ENCODE measurements at places on chromosomes 1 and 21. TPM values are rescaled to one million over a fixed set of nuclear protein-coding genes. Genes with fewer than 3 reads are reported as not detected.
A peak's percentile ranks its signal among the peaks of the same experiment; 100 is the strongest.

The CSMD2 gene
- 11.8 TPM for total RNA-seq

DNA sequence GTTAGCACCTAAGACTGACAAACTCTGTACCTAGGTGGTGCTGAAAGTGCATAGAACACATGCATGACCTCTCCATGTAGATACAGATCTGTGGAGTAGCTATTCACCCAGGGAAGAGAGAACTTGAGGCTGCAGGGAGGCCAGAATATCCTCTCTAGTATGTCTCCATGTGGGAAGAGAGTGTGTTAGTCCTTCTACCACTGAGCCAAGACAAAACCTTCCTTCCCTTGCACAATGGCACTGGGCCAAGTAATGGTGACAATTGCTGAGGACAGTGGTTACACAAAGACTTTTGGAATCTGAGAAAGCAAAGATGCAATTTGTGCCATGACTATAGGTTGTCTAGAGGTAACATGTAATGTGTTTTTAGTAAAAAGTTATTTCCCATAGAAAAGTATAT, 52.3 kb downstream of the C1orf198 start:
- DNase-seq: no peak

The IL19 gene
- total RNA-seq: not detected

- DNase-seq: peak; percentile 94
Measured at GRCh38 chr1:938088-938683, 14.5 kb downstream of the SAMD11 start.

The ADAM30 gene
- total RNA-seq: not detected

GRCh38 chr1:20483833-20484518, 2.0 kb downstream of the CAMK2N1 start:
- peak; percentile 43 for DNase-seq

DNA sequence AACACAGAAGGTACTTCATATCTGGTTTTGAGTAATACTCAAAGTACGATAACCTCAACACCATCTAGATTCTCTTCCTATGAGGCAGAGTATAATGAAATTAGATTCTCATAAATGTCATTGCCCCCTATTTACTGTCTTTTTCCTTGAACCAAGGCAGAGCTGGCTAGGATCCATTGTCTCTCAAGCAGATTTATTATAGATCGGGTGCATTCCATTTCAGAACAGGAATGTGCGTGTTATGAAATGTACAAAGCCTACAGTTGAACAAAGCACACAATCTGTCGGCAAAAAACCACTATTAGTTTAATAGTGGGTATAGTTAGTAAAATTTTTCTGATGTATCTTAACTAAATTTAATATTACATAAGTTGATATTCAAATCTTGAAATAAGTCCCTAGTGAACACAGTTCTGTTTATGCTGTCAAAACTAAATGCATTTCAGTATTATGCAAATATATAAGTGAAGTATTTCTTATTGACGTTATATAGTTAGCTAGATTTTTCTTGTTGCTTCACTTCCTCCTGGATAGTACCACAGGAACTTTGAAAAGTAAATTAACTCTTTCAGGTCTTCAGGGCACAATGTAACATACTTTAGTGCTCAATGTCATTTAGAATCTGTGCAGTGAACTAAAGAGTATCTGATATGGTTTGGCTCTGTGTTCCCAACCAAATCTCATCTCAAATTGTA, 92.1 kb downstream of the DDAH1 start:
- peak; percentile 52 for DNase-seq

GRCh38 chr1:61255358-61255703, 173.0 kb downstream of the NFIA start:
- DNase-seq: no peak

GRCh38 chr1:221022331-221022730, 143.1 kb downstream of the HLX start:
- DNase-seq: peak; percentile 38

The RAP1A gene
- total RNA-seq: 68.7 TPM

DNA sequence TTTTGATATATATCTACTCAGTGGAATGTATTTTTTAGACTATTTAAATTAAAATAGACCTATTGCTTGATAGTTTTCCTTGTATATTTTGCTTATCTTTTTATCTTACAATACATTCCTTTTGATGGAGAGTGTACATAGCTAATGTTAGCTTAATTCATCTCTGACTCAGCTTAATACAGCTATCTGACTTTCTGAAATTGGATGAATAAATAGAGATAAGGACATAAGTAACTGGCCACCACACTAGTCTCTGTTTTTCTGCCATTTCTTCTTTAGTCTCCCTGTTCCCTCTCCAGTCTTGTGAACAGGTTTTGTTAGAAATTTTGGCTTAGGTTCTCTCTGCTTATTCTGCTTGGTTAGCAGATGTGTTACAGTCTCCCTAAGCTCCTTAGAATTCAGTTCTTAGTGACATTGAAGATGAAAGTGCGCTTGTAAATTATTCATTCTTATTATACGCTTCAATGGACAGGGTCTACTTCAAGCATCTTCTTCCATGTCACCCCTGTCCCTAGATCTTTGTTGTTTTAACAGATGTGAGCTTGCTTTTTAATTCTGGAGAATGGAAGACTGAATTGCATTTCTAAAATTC, 59.6 kb downstream of the XPR1 start:
- peak; percentile 8 for DNase-seq

DNA sequence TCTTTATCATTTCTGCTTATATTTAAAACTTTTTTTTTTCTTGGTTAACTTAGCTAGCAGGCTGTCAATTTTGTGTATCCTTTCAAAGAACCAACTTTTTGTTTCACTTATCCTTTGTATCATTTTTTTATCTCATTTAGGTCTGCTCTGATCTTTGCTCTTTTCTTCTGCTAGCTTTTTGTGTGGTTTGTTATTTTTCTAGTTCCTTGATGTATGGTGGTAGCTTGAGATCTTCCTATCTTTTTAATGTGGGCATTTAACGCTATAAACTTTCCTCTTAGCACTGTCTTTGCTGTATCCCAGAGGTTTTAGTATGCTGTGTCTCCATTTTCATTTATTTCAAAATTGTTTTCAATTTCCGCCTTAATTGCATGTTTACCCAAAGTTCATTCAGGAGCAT, 36.5 kb downstream of the FOXJ3 start:
- no peak for DNase-seq

The CCDC185 gene
- total RNA-seq: not detected

DNA sequence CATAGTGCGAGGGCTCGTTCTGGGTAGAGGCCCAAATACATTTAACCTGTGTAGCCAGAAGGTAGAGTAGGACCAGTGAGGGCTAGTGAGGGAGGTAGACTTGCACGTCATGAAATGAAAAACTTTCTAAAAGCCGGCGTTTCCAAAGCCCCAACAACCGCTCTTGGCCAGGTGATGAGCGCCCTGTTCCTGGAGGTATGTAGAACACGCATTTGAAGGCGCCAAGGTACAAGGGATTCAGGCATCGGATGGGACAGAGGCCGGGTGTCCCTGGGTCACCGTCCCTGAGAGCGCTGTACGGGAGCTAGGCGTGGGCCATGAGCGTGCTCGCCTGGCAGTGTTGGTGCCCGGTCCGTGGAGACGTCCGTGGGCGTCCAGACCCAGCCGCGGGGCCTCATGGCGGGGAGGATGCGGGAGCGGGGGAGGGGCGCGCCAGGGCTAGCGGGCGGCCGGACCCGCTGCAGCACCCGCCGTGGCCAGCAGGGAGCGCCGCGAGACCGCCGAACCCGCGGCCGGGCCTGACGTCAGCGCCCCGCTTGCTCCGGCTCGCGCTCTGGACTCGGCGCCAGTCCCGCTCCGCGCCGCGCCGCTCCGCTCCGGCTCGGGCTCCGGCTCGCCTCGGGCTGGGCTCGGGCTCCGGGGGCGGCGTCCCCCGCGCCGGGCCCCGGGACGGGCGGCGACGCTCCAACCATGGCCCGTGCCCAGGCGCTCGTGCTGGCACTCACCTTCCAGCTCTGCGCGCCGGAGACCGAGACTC, at the start of gene PTPRU:
PTPRU (plus strand) TSS at position 568 of the 757 bp plus-strand sequence; CDS start at position 691, 123 bp downstream.
- DNase-seq: peak; percentile 58

The MIXL1 gene
- total RNA-seq: not detected

- DNase-seq: no peak
Measured at GRCh38 chr1:93136445-93136844, 43.8 kb downstream of the TMED5 start.

GRCh38 chr1:177366091-177366490, 195.3 kb downstream of the BRINP2 start:
- DNase-seq: no peak

DNA sequence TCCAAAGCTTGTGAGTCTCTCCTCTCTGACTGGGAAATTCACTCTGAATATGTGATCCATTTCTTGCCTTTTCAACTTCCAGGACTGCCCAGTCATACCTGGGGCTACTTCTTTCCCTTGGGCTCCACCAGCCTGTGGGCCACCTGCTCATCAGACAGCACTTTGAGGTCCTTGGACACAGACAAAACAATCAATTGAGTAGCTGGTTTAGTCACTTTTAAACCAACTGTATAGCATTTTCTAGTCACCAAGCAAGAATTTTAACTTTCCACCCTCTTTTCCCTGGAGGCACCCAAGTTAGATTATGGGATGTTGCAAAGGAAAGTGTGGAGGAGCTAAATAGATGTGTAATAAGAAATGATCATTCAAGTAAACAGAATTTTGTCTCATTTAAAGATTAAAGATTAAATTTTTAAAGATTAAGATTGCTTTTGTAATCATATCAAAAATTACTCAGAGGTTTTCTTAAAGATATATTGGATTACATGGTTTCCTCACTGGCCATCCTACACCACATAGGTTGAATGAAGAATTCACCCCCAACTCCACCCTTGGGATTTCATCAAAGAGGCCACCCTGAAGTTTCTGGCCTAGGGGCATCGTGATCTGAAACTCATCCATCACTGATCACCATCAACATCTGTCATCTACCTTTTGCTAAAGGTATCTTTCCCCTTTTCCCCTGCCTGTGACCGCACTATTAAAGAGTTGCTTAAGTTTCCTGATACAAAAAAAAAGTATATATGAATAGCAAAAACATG, 219.2 kb upstream of the NR5A2 start:
- DNase-seq: peak; percentile 65

- peak; percentile 41 for DNase-seq
Measured at GRCh38 chr1:87117761-87118368, 203.4 kb downstream of the HS2ST1 start.

DNA sequence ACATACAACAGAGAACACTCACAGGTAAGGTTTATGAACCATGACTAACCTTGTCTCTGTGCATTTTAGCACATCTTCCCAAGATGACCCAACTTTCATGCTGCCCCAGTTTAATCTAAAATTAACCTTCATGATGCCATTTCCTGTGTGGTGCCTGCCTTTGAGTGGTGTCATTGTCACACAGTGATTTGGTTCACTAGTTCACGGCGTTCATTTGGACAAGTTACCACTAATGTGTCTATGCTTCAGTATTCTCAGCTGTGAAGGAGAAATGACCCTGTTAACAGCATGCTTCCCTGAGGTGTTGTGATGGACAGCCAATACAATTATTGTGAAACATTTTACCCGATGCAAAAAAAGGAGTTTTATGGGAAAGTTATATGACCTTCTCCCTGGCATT, 693.1 kb downstream of the RWDD3 start:
- DNase-seq: no peak

- peak; percentile 76 for DNase-seq
Measured at GRCh38 chr1:150528196-150528595, 12.6 kb downstream of the FALEC start.

DNA sequence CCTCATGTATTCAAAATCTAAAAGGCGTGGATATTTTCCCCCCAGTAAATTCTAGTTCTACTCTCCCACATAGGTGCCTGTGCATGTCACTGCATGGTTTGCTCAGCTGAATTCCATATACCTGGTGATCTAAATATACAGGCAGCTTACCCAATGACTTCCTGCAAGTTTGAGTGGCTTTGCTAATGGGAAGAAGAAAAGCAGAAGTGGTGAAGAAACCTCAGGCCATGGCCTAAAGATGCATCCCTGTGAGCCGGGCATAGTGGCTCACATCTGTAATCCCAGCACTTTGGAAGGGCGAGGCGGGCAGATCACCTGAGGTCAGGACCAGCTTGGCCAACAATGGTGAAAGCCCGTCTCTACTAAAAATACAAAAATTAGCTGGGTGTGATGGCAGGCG, 11.5 kb downstream of the SLC44A3 start:
- DNase-seq: no peak

The LRRC71 gene
- total RNA-seq: not detected

GRCh38 chr1:81547912-81548303, 252.8 kb upstream of the ADGRL2 start:
- no peak for DNase-seq

DNA sequence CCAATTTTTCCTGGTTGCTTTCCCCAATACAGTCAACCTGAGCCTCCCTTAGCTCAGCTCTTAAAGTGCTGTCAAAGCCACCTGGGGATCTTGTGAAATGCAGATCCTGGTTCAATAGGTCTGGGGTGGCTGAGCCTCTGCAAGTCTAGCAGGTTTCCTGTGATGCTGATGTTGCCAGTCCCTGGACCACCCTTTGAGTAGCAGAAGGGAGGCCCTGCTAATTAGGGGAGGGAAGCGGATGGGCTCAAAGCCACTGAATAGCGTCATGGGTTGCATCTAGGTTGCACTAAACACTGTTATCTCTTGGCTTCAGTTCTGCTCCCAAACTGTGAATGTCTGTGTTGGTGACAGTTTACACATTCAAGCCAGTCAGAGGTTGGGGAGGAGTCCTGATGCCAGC, 127.2 kb downstream of the KAZN start:
- DNase-seq: no peak

- DNase-seq: peak; percentile 42
Measured at GRCh38 chr1:115293899-115294298, 44.1 kb downstream of the NGF start.

DNA sequence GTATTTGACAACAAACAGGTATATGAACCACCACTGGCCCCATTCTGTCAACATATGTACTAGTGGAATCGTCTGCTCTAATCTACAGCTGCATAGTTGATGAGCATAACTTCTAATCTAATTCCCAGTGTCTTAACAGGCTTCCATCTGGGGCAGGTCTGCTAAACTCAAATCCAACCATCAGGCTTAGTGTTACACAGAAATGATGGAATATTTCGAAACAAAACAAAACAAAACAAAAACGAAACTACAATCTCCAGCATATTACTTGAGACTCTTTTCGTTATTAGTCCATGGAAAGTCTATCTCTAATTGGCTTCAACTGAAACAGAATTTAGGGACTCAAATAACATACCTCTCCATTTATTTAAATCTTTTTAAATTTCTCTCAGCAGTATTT, 37.6 kb downstream of the DIPK1A start:
- DNase-seq: no peak

- no peak for DNase-seq
Measured at GRCh38 chr21:46119637-46120271, 21.8 kb downstream of the COL6A2 start.

DNA sequence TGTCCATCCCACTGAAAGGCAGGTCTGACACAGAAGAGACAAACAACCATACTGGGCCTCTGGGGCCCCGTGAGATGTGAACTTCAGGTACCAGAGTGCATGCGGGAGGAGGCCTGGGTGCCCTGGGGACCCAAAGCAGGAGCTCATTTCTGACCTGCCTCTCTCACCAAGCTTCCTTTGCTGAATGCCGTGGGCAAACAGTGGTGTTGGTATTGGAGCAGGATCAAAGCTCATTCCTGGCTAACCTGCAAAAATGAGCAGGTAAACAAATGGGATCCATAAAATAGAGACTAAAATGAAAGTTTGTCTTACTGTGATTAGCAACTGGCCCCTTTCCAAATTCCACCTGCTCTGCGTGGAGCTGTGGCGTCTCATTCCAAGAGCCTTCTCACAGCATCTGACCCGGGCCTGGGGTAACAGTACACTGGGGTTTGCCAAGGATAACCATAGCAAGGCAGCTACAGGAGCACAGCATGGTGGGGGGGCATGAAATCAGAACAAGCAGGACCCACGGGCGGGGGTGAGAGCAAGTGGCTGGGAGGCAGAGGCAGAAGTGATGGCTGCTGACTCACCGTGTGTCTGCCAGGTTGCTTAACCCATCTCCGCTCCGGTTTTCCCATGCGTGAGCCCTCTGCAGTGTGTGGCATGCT, 103.6 kb downstream of the KIF26B start:
- DNase-seq: no peak

The TDRD5 gene
- not detected for total RNA-seq

The TSPEAR gene
- not detected for total RNA-seq
